HFFc6 (cell line): ENCODE measurements at places on chromosomes 7 and 10.

- H3K4me3 ChIP-seq, result 0 out of 2 replicates have a peak overlapping the region, but pooled peaks have one; percentile 5
- no peaks in the 10 kb centered on the region for H3K27me3 ChIP-seq
Observed at GRCh38 chr7:82755705-82756551, 312.4 kb upstream of the CACNA2D1 start.

GRCh38 chr10:78408671-78409472 lies 375.2 kb downstream of the RPS24 start:
- peaks cover 23% of the 10 kb centered on the region for H3K27me3 ChIP-seq
- peaks cover 19% of the 10 kb centered on the region for H3K4me1 ChIP-seq
- no peak for DNase-seq
- H3K4me3 ChIP-seq, result no peak overlapping the region

DNA sequence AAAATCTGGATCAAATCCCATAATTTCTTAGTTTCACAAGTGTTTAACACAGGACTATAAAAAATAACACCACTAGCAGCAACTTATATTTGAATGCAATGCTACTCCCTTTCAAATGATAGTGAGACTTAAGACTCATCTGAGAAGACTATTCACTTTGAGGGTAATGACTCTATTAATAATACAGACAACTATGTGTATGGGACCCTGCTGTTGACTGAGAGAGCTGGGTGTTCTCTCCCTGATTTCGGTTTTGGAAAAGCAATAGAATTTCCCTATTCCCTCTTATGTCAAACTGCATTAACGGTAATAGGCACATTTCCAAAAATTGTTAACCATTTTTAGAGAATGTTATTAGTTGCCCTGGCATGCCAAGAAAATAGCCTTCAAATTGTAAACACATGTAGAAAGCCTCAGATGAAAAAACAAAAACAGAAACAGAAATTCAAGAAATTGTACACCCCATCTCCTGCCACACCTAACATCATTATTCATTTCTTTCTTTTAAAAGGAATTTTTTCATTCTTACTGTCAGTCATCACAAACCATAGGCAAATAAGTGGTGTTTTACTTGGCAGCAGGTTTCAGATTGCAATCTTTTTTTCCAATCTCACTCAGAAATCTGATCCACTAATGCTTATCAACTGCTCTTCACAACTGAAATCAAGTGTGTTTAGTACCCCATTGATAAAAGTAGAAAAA lies 153.7 kb downstream of the TFPI2 start:
- no peaks in the 10 kb centered on the region for H3K36me3 ChIP-seq
- peaks cover 3% of the 10 kb centered on the region; the same call in 1 of the 2 replicates for H3K27me3 ChIP-seq
- no peaks in the 10 kb centered on the region for H3K4me1 ChIP-seq

GRCh38 chr7:40808378-40808942 lies 673.7 kb downstream of the SUGCT start:
- H3K4me3 ChIP-seq, result peak overlapping the region; percentile 46
- peaks cover 76% of the 10 kb centered on the region for H3K4me1 ChIP-seq
- H3K27me3 ChIP-seq, result no peaks in the 10 kb centered on the region; the same call in 1 of the 2 replicates
- peak overlapping the region; percentile 94 for H3K27ac ChIP-seq
- DNase-seq, result peak; percentile 97

DNA sequence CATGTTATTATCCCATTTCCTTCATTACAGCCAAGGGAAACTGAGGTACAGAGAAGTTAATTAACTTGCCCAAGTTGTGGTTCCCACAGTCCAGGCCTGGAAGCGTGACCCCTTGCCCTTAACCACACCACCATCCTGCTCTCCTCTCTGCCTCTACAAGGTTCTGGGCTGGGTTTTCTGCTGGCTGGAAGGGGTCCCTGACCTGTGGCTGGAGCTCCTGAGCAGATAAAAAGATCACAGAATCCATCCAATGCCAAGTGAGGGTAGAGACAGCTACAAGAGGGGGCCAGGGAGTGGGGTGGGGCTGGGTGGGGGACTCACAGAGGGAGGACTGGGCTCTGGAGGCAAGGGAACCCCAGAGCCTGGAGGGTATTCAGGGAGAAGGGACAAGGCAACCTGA lies 9.7 kb downstream of the ASB10 start:
- H3K4me1 ChIP-seq, result peaks cover 4% of the 10 kb centered on the region
- no peak overlapping the region for H3K4me3 ChIP-seq
- DNase-seq, result no peak
- H3K36me3 ChIP-seq, result no peaks in the 10 kb centered on the region
- H3K27me3 ChIP-seq, result peaks cover 38% of the 10 kb centered on the region

GRCh38 chr10:5606864-5607263 lies 59.5 kb downstream of the ASB13 start:
- DNase-seq, result no peak
- no peak overlapping the region for H3K4me3 ChIP-seq

DNA sequence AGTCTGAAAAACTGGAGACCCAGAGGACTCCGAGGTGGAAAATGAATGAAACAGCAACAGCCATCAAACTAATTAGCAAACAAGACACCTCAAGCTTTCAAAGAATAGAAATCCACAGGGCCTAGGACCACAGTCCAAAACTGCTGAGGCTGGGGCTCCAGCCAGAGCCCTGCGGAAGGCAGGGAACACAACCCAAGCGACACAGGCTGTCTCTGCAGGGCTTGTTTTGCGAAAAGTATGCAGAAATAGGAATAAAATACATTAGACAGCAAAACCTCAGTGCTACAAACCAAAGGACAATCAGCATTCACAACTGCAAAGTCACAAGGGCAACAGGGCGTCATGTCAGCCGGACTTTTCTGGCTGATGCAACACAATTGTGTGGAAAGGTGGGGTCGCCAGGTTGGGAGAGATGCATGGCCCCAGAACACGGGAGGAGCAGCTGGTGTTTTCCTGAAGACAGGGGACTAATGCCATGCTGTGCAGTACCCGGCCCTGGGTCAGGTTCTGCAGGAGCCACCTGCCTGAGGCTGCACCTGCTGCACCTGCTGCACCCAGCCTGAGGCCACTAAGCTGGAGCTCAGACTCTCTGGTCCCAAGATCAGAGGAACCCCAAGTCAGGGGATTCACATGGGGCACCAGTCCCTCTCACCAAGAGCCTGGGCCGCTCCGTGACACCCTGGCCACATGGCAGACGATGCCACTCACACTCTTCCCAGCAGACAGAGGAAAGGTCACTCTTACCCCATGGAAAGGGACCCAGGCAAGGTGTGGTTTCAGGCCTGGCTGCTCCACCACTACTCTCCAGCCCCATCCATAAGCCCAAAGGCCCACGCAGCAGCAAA lies 74.2 kb downstream of the MAD1L1 start:
- no peak overlapping the region for H3K4me3 ChIP-seq
- H3K27me3 ChIP-seq, result no peaks in the 10 kb centered on the region
- no peak overlapping the region for H3K27ac ChIP-seq
- DNase-seq, result no peak
- peaks cover 7% of the 10 kb centered on the region for H3K36me3 ChIP-seq
- H3K4me1 ChIP-seq, result peaks cover 40% of the 10 kb centered on the region

- peak overlapping the region; percentile 96 for H3K27ac ChIP-seq
- peak; percentile 68 for DNase-seq
- H3K4me1 ChIP-seq, result no peaks in the 10 kb centered on the region
- peaks cover 1% of the 10 kb centered on the region for H3K27me3 ChIP-seq
Observed at GRCh38 chr10:97399843-97400545, 1.1 kb downstream of the RRP12 start.

DNA sequence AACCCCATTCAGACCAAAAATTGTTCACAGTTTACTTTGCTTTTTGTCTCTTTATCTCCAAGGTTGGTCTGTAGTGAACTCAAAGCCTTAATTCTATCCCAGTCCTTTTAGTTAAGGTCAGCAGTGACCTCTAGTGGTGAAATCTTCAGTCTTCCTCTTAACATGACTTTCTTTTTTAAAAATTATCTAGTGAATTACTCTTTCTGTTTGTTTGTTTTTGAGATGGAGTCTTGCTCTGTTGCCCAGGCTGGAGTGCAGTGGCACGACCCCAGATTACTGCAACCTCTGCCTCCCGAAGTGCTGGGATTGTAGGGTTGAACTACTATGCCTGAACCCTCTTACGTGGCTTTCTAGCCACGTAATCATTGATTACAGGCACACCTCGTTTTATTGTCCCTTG lies 25.0 kb downstream of the ZNF487 start:
- H3K4me3 ChIP-seq, result peak overlapping the region; percentile 57; the same call in 1 of the 2 replicates
- peaks cover 8% of the 10 kb centered on the region; the same call in 1 of the 2 replicates for H3K4me1 ChIP-seq
- H3K27me3 ChIP-seq, result no peaks in the 10 kb centered on the region
- no peak overlapping the region; the same call in 1 of the 2 replicates for H3K27ac ChIP-seq
- DNase-seq, result peak; percentile 74

- no peak for DNase-seq
- H3K36me3 ChIP-seq, result peaks cover 38% of the 10 kb centered on the region
- H3K4me1 ChIP-seq, result peaks cover 52% of the 10 kb centered on the region
- no peak overlapping the region for H3K27ac ChIP-seq
Observed at GRCh38 chr7:24781106-24781505, 23.8 kb upstream of the GSDME start.

DNA sequence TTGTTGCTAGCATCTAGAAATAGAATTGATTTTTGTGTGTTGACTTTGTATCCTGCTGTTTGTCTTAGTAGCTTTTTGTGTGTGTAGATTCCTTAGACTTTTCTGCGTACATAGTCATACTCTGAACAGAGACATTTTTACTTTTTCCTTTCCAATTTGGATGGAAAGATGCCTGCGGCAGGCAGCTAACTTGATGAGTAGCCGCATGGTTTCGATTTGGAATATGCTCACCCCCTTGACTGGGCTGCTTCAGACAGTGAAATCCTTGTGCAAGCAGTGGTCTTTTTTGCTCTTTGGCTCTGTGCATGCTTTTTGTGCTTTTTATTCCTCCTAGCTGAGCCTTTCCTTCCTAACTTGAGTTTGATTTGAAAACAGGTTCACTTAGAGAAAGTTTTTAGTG lies 71.8 kb downstream of the HHEX start:
- no peak for DNase-seq
- H3K27me3 ChIP-seq, result no peaks in the 10 kb centered on the region
- peak overlapping the region; percentile 75 for H3K4me3 ChIP-seq
